Upper lobe of left lung (tissue), 6 donors: ENCODE measurements at places on chromosomes 13 and 19. TPM values are rescaled to one million over a fixed set of nuclear protein-coding genes. Genes with fewer than 3 reads are reported as not detected.

IGFL1 gene
- not detected for total RNA-seq

OXGR1 gene
- 0.54 TPM for total RNA-seq

FFAR2 gene
- 0.69 TPM for total RNA-seq

GNG7 gene
- total RNA-seq, result 3.5 TPM

DNA sequence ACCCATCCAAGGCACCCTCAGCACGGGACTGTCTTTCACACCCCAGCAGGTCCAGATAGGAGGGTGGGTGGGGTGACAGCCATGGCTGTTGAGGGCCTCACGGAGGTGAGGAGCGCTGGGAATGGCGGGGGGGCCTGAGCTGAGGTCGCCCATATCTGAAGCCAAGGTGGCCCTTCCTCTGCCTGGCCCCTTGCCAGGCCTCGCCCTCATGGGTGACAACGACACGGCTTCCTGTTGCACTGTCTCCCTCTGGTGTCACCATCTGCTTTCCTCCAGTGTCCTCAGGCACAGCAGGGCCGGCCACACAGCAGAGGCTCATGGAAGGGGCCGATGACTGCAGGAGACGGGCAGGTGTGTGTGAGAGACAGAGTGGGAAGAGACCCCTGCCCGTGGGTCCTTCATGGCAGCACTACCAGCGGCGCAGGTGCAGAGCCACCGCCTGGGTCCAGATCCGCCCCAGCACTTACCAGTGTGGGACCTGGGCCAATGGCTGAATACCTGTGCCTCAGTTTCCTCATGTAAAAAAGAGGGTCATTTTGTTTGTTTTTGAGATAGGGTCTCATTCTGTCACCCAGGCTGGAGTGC lies 8.1 kb upstream of the NKPD1 start:
- H3K4me1 ChIP-seq, result peaks cover 28% of the 10 kb centered on the region
- no peaks in the 10 kb centered on the region for H3K36me3 ChIP-seq
- no peak overlapping the region for H3K27ac ChIP-seq

DNA sequence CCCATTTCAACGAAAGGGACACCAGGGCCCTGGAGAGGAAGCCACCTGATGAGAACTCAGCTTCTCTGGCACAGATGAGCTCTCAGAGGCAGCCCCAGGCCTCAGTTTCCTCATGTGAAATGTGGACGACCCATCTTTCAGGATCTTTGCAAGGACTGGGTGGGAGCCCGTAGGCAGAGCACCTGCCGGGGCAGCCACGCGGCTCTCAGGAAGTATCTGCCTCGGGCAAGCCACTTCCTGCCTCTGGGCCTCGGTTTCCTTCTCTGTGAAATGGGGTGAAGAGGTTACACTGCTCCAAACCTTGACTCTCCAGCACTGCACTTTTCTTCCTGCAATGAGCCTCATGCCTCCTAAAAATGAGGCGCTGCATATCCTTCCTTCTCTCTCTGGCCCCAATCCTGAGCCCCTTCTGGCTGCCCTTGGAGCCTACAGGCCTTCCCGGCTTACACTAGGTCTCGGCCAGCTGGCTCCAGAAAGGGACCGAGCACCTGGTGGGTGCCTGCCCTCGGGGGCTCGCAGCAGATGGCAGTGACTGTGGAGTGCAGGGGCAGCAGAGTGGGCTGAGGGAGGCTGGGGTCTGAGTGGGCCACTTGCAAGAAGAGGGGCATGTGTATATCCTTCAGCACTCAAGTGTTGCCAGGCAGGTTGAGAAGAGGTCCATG lies 3.5 kb downstream of the SSBP4 start:
- peak; percentile 50 for DNase-seq
- H3K4me3 ChIP-seq, result no peak overlapping the region
- no peak overlapping the region for H3K27ac ChIP-seq
- H3K36me3 ChIP-seq, result no peaks in the 10 kb centered on the region
- peaks cover 40% of the 10 kb centered on the region for H3K4me1 ChIP-seq

GRCh38 chr13:94659598-94659946 lies 52.8 kb downstream of the SOX21 start:
- no peak overlapping the region for H3K4me3 ChIP-seq
- no peak for DNase-seq
- no peak overlapping the region for H3K27ac ChIP-seq
